MCF 10A (cell line): ENCODE measurements at places on chromosomes 3 and 15. TPM values are rescaled to one million over a fixed set of nuclear protein-coding genes. Genes with fewer than 3 reads are reported as not detected.
A peak's percentile ranks its signal among the peaks of the same experiment; 100 is the strongest.

GRCh38 chr3:129413687-129414506 is 14.5 kb downstream of the EFCAB12 start:
- peak; percentile 37 for DNase-seq

DNA sequence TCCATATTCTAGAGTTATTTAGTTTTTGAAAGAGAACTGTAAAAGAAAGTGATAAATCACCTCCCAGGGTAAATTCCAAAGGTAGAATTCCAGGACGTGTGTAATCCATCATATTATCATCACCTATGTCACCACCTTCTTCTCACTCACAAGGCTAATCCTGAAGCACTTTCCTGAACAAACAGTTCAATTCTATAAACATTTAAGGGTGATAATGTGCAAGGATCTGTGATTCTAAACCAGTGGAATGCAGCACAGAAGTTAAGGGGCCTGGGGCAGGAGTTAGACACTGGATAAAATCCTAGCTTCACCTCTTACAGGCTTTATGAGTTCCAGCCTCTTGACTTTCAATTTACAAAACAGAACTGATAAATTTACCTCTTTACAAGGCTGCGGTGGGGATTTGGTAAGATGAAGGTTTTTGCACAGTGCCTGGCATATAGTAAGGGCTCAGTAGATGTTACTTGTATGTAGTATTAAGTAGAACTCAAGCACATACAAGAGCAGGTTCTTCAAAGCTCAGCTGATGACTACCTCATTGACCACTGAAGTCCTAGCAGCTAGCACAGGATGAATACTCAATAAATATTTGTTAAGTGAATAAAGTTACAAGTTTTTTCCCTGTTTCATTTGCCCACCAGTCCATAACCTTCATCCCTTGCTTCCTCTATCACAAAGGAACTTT is 47.3 kb upstream of the CCDC80 start:
- no peak for DNase-seq

The ACOX2 gene
- total RNA-seq, result 4.3 and 14.4 TPM in 2 replicates

GRCh38 chr15:98547741-98548138 is 100.6 kb upstream of the IGF1R start:
- DNase-seq, result no peak

The HCLS1 gene
- total RNA-seq, result 1.6 and 2.5 TPM in 2 replicates

- no peak for DNase-seq
Measured at GRCh38 chr15:27683121-27683520, 416.0 kb downstream of the OCA2 start.

GRCh38 chr15:62649793-62650420 is 392.6 kb upstream of the TPM1 start:
- no peak for DNase-seq

The ROPN1 gene
- not detected in 2 replicates for total RNA-seq

- DNase-seq, result peak; percentile 63
Measured at GRCh38 chr3:58006661-58007060, 1.6 kb upstream of the FLNB start.

- peak; percentile 37 for DNase-seq
Measured at GRCh38 chr15:31328428-31328968, 1.9 kb downstream of the KLF13 start.

The KLHL40 gene
- total RNA-seq, result not detected in 2 replicates

- peak; percentile 85 for DNase-seq
Measured at GRCh38 chr3:4976109-4976508, 3.1 kb upstream of the BHLHE40 start.

GRCh38 chr3:171295484-171296373 is 164.5 kb downstream of the TNIK start:
- DNase-seq, result no peak

The KIF7 gene
- total RNA-seq, result 2.7 and 3.1 TPM in 2 replicates

DNA sequence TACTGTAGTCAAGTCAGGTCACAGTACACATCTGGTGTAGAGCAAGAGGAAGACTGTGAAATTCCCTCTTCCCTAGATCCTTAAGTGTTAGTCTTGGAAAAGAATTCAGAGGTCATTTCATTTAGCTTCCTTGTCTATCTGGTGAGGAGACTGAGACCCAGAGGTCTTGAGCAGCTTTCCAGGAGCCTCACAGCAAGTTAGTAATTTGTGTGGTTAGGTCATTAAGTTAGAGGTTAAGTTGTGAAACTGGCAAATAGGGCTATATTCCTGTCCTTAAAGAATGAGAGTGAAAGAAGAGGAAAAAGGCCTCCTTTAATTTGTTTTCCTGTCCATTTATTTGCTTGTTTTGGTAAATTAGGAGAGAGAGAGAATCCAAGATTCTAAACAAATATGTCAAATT is 9.0 kb downstream of the PODXL2 start:
- DNase-seq, result no peak
